ENCODE measurements at places on chromosomes 16 and 17.

DNA sequence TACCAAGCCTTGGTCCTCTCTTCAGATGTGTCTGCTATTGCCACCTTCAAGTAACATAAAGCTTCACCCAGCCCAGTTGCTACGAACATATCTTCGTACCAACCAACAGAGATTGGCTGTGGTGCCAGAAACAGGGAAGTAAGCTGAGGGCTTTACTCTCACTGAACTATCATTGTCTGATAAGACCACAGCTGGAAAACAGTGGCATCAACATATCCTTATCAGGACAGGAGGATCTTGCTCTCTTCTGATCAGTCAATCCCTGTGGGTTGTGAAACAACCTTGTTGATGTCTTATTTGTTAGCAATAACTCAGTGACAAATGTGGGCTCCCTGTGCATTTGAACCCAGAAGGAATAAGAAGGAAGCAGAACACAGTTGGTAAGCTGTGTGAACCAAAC is 446.3 kb upstream of the MAF start:
- peak; percentile 21 for DNase-seq

- DNase-seq: peak; percentile 30
These were observed 224.3 kb downstream of the MSI2 start for GRCh38 chr17:57480438-57481196.

- DNase-seq: peak; percentile 70
These were observed 1.5 kb upstream of the NPTX1 start for GRCh38 chr17:80477647-80478478.

- peak; percentile 55 for DNase-seq
These were observed 154.6 kb downstream of the CHD9 start for GRCh38 chr16:53209429-53209828.

DNA sequence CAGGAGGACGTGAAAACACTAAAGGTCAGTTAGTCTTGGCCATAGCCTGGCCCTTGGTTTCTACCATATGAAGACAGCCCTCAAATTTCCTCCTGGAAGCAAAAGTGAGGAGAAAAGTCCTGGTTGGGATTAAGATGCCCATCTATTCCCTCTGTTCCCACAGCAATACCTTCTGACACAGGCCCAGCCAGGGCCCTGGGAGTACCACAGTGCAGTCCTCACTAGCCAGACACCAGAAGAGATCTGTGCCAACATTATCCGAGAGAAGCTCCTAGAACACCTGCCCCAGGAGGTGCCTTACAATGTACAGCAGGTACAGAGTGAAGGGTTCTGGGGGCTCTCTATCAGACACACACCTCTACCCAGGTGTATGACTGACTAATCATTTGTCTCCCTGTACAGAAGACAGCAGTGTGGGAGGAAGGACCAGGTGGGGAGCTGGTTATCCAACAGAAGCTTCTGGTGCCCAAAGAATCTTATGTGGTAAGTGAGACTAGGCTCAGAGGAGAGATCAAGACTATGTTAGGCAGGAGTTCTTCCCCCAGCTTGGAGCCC is 4.1 kb downstream of the ERAL1 start:
- DNase-seq: peak; percentile 65

GRCh38 chr16:22692034-22692433 is 121.9 kb upstream of the HS3ST2 start:
- DNase-seq: no peak
